ENCODE measurements at places on chromosomes 2 and 18.

DNA sequence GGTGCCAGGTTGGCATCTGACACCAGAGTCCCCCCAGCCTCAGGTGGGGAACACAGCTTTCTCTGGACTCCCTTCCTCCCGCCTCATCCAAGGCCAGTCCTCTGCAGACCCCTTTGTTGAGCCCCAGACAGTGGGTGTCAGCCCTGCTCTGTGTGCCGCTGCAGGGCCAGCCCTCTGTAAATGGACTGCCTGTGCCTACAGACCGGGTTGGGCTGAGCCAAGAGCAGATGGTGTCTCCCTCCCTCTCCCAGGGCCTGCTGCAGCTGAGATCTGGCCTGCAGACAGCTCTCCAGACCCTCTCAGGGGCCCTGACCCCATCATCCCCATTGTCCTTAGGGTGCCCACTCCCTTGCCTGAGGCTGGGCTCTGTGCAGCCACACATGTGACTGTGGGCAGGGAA is 160.8 kb downstream of the KLHL29 start:
- DNase-seq: no peak

DNA sequence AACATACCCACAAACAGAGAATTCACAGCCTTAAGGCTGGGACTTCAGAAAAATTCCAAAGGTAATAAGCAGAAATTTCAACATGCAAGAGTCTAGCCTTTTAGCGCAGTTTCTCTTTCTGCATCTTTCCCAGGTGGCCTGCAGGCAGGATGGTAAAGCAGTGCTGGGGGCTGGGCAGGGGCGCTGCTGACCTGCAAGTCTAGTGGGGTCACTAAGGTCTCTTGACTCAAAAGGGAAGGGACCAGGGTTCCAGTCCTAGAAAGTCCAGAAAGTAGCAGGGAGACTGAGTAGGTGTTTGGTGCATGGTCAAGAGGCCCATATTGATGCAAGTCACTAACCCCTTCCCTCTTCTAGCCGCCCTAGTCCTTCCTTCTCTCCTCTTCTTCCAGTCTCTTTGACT is 169.2 kb downstream of the TGIF1 start:
- no peak for DNase-seq

DNA sequence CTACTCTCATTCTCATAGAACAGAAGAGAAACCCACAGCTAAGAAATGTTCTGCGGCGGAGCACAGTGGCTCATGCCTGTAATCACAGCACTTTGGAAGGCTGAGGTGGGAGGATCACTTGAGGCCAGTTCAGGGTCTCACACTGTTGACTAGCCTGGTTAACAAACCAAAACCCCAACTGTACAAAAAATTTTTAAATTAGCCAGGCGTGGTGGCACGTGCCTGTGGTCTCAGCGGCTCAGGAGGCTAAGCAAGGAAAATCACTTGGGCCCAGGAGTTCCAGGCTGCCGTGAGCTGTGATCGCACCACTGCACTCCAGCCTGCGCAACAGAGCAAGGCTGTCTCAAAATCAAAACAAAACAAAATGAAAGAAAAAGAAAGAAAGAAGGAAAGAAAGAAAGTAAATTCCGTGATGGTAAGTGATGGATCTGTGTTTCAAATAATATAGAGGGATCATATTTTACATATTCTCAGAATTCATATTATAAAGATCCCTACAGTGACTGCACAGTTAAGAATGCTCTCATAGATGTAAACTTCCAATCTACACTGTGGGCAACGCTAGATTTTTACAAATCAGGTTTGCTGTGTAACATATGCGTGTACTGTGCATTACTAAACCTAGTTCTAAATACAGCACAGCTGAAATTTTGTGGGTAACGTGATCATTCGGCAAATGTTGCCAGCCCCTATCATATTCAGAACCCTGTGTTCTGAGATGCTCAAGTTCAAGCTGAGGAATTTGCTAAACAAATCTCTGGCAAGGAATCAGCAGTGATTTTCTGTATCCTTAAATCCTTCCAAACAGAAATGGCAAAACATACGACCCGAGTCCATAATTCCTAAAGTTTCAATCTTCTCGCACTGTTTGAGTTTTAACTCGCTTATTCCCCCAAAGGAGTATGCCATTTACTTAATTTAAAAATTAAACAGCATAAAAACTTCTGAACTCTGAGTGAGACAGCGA is 1.2 kb upstream of the RAB12 start:
- DNase-seq: no peak

DNA sequence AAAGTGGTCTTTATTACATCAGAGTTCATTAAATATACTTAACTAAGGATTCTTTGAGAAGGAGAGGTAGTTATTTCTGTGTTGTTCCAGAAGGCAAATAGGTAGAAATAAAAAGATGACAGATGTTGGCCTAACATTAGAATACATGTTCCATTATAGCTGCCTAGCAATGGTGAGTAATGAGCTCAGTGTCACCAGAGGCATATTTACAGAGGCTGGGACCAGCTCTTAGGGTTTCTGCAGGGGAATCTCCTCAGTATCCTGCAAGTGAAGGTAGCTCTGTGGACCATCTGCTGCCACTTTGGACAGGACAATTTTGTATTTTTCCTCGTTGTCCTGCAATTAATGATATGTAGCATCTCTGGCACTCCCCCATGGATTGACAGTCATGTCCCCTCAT is 416.0 kb downstream of the THSD7B start:
- DNase-seq: no peak

DNA sequence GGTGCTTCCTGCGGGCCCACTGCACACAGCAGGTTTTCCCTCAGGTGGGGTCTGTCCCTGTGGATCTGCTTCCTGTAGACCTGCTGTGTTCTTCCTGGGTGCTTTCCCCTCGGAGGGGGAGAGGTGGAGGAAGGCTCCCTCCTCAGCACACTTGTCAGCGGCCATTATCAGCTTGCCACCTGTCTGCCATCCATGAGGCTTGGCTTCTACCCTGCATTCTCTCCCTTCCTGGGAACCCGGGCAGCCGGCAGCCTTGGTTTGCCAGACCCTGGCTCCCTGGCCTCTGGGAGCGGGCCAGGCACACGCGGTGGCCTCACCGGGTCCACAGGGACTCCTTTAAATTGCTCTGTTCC is 58.5 kb downstream of the INPP5D start:
- no peak for DNase-seq

DNA sequence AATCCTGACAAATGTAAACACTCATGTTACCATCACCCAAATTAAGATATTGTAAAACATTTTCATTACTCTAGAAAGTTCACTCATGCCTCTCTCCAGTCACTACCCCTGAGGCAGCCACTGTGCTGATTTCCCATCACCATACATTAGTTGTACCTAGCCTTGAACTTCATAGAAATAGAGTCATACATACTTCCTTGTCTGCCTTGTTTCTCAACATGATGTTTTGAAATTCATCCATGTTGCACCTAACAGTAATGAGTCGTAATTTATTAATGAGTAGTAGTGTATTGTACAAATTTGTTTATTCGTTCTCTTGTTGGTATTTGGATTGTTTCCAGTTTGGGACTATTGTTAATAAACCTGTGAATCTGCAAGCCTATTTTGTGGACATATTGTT is 49.0 kb upstream of the TWSG1 start:
- no peak for DNase-seq

GRCh38 chr2:19580830-19581229 is 222.4 kb upstream of the OSR1 start:
- no peak for DNase-seq

- peak; percentile 67 for DNase-seq
Measured at GRCh38 chr18:77106331-77106730, 26.3 kb downstream of the MBP start.

- no peak for DNase-seq
Measured at GRCh38 chr2:126849054-126849453, 49.6 kb upstream of the TEX51 start.

- no peak for DNase-seq
Measured at GRCh38 chr2:10538224-10538894, 90.2 kb upstream of the ODC1 start.

- DNase-seq: no peak
Measured at GRCh38 chr2:100944617-100945432, 57.3 kb upstream of the RPL31 start.

All from activated naive CD4-positive, alpha-beta T cell treated with anti-CD3 and anti-CD28 coated beads, Interleukin-2, amount 50 U/mL, for 16 hours (primary cell).